ENCODE measurements at places on chromosomes 2 and 18.
A peak's percentile ranks its signal among the peaks of the same experiment; 100 is the strongest.

DNA sequence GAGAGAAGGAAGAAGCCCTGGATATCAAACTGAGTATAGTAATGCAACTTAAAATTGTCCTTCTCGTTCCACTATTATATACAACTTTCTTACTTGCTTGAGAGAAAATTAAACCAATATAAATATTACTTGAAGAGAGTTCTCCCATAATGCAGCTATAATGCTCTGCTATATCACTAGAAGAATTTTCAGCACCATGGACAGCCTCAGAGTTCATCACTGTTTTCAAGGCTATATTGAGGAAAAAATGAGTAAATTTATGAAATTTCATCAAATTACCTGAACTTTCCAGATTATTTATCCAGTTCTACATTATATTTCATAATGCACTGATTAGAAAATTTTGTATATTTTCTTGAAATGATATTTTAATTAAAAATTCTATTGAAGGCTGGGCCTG lies 1053.5 kb upstream of the FAM98A start:
- no peak for DNase-seq

GRCh38 chr2:165122521-165122920 lies 81.3 kb downstream of the SCN3A start:
- DNase-seq = no peak

GRCh38 chr2:221818616-221819320 lies 246.7 kb upstream of the EPHA4 start:
- no peak for DNase-seq

DNA sequence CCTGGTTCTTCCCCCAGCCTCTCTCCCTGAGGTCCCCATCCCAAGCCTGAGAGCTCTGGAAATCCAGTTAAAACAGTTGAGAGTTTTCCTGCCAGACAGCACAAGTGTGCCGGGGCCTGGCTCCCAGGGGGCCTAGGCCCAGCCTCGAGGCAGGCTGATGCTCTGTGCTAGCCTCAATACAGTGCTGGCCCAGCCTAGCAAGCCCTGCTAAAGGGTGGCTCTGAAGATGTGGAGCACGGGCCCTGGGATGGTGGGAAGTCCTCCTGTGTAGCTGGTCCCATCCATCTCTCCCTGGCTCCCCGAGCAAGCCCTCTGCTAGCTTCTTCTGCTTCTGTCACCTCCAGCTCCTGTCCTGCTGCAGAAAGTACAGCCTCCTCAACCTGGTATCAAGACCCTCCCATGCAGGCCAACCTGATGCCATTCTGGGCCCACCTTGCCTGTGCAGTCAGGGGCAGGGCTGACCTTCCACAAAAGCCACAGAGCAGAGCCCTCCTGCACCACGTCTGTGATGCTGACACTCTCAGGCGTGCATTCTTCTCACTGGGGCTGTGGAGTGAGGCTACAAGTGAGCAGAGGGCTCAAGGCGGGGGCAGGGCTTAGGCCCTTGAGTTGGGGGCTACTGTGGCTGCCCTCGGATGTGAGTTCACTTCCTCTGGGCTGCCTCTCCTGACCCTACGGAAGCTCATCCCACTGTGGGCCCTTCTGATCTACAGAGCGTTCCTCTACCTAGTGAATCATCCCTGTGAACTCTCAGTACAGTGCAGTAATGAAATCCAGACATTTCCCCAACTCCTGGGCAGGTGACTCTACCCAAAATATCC lies 60.1 kb upstream of the LAPTM4A start:
- DNase-seq = no peak

- no peak for DNase-seq
Measured at GRCh38 chr2:106232638-106233349, 38.7 kb upstream of the UXS1 start.

GRCh38 chr2:47238638-47239037 lies 83.5 kb upstream of the STPG4 start:
- DNase-seq = no peak

DNA sequence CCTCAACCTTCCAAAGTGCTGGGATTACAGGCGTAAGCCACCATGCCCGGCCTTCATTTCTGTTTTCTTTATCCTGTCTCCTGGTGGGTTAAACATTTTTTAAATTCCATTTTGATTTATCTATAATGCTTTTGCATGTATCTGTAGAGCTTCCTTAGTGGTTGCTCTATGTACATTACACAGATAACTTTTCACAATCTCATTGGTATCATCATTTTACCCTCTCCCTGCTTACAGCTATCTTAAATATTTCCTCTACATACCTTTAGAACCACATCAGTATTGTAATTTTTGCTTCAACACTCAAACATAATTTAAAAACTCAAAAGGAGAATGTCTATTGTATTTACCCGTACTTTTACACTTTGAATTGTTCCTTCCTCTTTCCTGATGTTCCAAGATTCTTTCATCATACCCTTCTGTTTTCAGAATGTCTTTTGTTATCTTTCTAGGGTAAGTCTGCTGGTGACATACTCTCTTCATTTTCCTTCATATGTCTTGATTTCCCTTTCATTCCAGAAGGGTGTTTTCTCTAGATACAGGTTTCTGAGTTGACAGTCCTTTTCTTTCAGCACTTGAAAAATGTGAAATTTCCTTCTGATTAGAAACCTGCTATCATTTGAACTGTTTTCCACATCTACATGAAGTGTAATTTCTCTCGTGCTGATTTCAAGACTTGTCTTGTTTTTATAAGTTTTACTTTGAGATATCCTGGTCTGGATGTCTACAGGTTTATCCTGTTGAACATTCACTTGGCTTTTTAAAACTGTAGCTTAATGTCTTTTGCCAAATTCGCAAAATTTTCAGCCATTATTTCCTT lies 21.9 kb downstream of the PPP3R1 start:
- DNase-seq = no peak

DNA sequence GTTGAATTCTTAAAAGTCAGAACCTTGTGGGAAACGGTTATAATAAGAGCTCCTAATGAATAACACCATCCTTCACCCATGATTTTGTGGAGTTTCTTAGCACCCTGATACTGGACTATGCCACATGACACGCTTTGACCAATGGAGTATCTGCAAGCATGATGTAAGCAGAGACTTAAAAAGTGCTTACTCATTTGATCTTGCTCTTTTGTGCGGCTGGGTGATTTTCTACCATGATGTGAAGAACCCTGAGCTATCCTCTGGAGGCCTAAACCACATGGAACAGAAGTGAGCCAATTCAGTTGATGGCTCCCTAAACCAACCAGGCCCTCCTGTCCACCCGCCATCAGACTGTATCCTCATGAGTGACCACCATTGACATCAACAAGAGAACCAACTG lies 70.9 kb downstream of the TCF4 start:
- DNase-seq = no peak

GRCh38 chr18:74290794-74291471 lies 830 bp downstream of the CYB5A start:
- DNase-seq = no peak

GRCh38 chr18:668260-668659 lies 10.8 kb downstream of the TYMS start:
- DNase-seq = no peak

- DNase-seq = no peak
Measured at GRCh38 chr18:65363911-65364632, 386.7 kb upstream of the CDH7 start.

GRCh38 chr2:62527478-62528210 lies 21.6 kb upstream of the TMEM17 start:
- DNase-seq = no peak

GRCh38 chr2:101140237-101140636 lies 10.9 kb downstream of the TBC1D8 start:
- DNase-seq = no peak

- no peak for DNase-seq
Measured at GRCh38 chr2:120660771-120661459, 74.8 kb upstream of the GLI2 start.

DNA sequence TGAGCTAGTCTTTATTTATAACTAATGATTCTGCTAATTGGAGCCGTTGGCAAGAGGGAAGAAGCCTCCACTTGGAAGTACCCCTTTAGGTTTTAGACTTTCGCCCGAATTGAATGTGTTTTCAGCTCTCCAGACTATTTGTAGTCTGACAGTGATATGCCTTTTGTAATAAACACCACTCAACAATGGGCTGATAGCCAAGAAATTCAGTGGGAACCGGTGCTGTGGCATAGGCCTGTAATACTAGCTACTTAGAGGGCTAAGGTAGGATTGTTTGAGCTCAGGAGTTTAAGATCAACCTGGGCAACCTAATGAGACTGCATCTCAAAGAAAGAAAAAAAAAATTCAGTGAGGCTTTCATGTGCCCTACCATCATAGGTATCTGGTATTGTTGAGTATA lies 13.6 kb upstream of the ZSCAN30 start:
- DNase-seq = no peak

GRCh38 chr2:224781400-224781799 lies 65.2 kb upstream of the CCDC195 start:
- no peak for DNase-seq

DNA sequence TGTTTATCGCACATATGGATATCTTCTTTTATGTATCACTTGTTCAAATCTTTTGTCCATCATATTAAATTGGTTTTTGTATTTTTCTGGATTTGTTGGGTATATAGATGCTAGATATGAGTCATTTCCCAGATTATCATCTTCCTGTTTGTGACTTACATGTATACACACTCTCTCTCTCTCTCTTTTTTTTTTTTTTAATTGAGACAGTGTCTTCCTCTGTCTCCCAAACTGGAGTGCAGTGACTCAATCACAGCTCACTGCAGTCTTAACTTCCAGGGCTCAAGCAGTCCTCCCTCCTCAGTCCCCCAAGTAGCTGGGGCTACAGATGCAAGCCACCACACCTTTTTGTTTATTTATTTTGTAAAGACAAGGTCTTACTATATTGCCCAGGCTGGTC lies 43.8 kb downstream of the XIRP2 start:
- DNase-seq = no peak

- no peak for DNase-seq
Measured at GRCh38 chr18:67301592-67301991, 214.9 kb downstream of the DSEL start.

DNA sequence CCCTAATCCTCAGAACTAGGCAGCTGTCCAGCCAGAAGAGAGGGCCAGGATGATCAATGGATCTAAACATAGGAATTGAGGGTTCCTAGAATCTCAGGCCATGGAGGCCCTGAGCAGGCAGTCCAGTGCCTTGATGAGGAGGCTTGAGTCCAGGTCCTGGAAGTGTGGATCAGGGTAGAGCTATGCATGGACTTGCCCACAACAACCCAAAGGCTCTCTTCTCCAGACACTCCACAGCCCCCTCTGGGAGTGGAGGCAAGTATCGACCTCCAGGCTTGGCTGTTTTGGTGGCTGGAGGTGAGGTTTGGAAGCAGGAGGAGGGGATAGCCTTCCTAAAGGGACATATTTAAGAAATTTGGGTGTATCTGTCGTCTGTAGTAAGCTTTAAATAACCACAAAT lies 45.7 kb downstream of the NAPG start:
- DNase-seq = no peak

GRCh38 chr2:113905886-113906285 lies 16.0 kb downstream of the ACTR3 start:
- no peak for DNase-seq

- DNase-seq = no peak
Measured at GRCh38 chr2:171225989-171226388, 65.3 kb upstream of the TLK1 start.

DNA sequence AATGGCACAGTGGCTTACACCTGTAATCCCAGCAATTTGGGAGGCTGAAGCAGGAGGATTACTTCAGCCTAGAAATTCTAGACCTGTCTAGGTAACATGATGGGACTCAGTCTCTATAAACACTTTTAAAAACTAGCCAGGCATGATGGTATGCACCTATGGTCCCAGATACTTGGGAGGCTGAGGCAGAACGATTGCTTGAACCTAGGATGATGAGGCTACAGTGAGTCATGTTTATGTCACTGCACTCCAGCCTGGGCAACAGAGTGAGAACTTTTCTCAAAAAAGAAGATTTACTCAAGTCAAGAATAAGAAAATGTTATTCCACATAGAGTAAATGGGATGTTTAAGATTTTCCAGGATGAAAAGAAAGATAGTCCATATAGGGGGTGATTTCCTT lies 158.6 kb downstream of the HNMT start:
- DNase-seq = no peak

DNA sequence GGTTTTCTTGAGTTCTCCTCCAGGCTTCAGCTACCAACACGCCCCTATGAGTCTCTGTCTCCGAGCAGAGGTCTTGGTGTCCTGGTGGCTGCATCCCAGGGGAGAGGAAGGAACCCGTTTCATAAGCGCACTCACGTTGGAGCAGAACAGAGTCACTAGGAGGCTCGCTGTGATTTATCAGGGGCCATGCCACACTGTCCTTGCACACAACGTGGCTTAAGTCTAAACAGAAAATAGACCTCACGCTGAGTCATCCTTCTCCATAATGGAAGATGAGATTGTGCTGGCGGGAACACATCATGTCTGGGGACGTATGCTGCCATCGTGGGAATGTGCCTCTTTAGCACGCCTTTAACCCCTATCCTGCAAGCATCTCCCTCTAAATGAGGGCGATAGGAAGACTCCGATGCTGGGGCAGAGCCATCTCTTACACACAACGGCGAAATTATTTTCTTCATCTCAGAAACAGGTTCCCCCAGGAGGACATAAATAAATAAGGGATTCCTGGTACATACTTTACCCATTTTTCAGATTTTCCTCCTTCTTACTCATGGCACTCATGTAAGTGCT lies 211.4 kb downstream of the KLHL29 start:
- no peak for DNase-seq

GRCh38 chr2:45908316-45909170 lies 257.1 kb downstream of the PRKCE start:
- no peak for DNase-seq

- DNase-seq = no peak
Measured at GRCh38 chr2:234031207-234031606, 19.3 kb upstream of the SPP2 start.

GRCh38 chr2:232787806-232788205 lies 11.4 kb upstream of the KCNJ13 start:
- no peak for DNase-seq

DNA sequence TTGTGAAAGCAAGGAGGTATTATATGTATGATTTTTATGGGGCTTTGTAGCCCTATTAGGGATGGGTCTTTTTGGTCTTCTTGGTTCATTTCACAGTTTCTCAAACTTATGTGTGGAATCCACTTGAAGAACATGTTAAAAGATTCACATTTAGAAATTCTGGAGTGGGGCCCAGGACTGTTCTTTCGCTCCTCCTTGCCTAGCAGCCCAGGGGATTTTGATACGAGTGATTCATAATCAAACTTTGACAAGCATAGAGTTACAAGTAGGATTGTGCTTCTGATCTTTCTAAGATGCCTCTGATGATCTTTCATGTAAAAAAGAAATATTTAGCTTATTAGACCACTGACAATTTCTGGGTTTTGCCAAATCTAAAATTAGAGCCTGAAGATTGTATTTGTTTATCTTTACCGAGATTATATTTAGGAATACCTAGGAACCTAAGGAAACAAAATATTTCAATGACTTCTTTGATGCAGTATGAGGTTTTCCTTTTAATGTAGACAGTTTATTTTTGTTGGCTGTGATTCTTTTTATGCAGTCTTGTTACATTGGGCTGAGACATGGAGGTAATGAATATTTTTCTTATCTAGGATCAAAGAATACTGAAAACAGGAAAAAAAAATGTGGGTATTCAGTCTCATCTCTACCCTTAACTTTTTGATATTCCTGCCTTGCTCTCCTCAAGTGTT lies 324.0 kb downstream of the PARD3B start:
- no peak for DNase-seq

GRCh38 chr18:49399003-49399402 lies 61.4 kb downstream of the DYM start:
- no peak for DNase-seq

GRCh38 chr2:180983468-180984242 lies 3.2 kb downstream of the UBE2E3 start:
- peak; percentile 26 for DNase-seq

- no peak for DNase-seq
Measured at GRCh38 chr2:25529034-25529433, 144.3 kb downstream of the DTNB start.
